ENCODE measurements at places on chromosomes 4 and X.

- DNase-seq = no peak
Measured at GRCh38 chr4:148238811-148239493, 203.3 kb downstream of the NR3C2 start.

DNA sequence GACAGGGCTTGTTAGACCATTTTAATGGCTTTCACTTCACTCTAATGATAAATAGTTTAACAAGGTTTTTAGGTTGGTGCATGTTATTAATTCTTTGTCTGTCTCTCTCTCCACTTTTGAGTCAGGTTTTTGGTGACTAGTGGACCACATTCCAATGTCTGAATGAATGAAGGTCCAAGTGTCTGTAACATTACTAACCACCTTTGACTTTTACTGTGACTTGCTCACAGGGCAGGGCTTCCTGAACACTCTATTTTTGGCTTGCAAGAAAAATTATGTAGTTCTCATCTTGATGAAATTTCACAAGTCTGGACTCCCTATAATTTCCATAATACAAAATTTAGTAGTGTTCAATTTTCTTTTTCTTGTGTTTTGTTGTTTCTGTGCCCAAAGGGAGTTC is 78.9 kb upstream of the BMPR1B start:
- DNase-seq = no peak

DNA sequence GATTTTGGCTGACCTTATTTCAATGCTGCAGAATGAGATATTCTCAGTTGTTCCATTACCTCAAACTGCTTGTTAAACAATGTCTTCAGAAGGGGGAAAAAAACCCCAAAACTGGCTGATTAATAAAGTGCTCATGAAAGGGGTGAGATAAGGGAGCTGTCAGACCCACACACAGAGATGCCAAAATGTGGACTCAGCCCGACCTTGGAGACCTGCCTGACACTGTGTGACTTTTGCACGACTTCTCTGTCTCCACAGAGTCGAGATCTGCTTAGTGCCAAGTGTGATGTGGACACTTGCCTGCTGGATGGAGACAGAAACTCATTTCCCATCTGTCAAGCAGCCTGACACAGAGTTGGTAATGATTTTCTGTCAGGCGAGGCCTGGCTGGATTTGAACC is 31.5 kb downstream of the REELD1 start:
- no peak for DNase-seq

GRCh38 chr4:3703677-3704521 is 62.3 kb upstream of the ADRA2C start:
- peak; percentile 69 for DNase-seq

DNA sequence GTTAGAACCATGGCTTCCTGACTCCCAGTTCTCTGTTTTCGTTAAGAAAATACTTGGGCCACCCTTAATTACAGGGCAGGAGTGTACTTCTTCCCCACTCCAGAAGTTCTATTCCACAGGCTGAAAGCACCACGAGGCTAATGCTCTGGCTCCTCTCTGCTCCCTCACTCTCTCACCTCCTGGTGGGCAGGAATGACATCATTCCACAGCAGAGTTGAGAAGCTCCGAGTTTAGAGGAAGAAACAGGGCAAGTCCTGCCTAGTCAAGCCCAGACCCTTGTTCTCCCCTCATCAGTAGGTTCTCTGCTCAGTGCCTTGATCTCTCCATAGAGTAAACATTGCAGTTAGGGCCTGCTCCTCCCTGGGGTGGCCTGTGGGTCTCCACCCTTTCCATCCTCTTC is 343.8 kb upstream of the CLNK start:
- no peak for DNase-seq

- DNase-seq = no peak
Measured at GRCh38 chrX:109925656-109926055, 77.3 kb upstream of the TMEM164 start.

GRCh38 chr4:41362621-41363383 is 106.1 kb downstream of the UCHL1 start:
- DNase-seq = peak; percentile 65

- no peak for DNase-seq
Measured at GRCh38 chr4:80136270-80136669, 61.0 kb upstream of the PRDM8 start.

DNA sequence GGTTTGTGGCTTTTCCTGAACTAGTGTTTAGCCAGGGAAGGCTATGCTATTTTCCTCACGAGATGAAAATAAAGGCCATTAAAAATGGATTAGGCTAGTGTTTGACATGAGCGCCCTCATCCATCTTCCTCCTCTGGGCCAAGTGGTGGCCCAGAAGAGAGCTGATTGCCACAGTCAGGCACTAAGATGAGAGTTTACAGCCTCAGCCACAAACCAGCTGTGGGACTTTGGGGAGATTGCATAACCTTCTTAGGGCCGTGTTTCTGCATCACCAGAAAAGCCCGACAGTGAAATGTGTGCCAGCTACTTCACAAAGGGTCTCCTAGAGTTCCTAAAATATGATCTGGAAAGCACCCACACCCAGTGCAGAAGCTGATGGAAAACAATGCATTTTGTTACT is 42.3 kb upstream of the LNX1 start:
- no peak for DNase-seq

DNA sequence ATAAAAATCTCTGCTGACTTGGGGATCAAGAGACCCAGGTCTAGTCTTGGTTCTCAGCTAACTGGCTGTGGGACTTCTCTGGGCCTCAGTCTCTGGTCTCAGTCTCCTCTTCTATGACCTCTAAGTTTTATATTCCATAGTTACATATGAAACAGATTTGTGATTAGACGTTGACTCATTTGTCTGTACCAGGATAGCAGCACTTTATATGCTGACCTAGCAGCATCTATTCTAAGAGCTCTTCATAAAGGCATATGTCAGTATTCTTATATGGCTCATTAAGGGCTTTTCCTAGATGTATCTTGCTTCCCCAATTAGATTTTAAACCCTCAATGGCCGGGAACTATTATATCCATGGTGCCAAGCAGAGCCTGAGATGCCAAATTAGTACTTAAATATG is 12.7 kb downstream of the GRPR start:
- DNase-seq = no peak

DNA sequence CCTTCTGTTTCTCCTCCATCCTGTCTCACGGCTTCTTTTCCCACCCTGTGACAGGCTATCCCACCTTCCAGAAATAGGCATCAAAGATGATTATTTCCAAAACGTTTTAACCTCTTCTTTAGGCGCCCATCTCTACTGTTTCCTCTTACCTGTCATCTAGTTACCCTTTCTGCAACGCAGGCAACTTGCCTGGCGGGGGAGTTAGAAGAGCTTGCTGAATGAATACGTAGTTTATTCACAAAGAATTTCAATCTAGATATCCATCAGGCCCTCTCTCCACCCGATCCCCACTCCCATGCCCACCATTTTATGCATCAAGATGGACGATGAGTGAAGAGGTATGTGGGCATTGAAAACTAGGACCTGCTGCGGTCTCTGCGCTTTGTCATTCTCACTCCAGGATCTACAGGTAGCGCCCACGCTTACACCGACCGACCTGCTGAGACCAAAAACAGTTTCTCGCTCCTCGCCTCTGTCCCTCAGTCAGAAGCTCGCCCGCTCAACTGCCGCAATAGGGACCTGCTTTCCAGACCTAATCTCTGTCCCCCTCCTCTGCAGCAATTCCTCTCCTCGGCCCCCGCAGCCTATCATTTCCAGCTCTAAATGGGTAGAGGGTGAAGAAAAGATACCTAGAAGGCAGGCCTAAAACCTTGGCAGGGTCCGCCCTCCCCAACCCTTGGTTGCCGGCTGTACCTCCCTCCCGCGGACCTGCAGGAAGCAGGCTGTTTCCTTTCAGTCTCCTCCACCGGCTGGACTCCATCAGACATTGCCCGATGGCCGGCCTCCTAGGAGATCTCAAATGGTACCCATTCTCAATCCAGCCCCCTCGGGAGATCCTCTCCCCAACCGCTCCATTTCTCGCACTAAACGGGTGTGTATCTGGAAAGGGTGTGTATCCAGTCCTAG is 624 bp downstream of the BEX5 start:
- DNase-seq = peak; percentile 1

GRCh38 chr4:113871080-113871479 is 108.4 kb downstream of the ARSJ start:
- no peak for DNase-seq

DNA sequence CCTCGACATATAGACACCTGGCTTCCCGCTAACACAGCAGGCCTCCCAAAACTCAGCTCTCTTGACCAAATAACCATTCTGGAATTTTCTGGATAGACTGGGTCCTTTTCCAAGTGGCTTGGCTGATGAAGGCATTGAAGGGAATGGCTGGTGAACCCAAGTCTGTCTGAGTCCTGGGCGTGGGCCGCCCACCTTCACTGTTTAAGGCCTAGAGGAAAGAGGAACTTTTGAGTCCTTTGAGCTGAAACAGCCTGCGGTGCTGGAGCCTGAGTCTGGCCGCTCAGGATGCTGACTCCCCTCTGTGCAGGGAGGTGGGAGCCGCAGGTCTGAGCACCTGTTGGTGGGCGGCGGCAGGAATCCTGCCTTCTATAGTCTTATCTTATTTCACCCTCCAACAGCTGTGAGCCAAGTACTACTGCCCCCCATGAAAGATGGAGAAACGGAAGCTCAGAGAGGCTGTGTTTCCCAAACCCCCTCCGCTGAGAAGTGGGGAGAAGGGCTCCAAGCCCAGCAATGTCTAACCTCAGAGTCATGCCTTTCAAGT is 23.4 kb downstream of the ACOX3 start:
- DNase-seq = no peak
